ENCODE measurements at places on chromosomes 1 and 21.

- DNase-seq, result no peak
Measured at GRCh38 chr1:151891512-151891911, 17.8 kb downstream of the THEM4 start.

DNA sequence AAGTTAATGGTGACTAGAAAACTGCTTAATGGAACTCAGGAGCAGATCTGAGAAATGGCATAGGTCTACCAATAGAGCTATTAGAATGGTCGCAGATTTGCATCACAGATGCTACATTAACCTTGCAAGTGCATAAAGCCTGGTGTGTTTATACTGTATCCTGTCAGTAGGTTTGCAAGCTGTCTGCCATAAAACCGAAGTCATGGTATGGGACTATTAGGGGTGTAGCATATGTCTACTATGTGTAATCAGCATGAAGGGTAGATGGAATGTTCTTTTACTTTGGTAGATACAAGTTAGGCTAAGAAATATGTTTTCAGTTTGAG is 574.2 kb upstream of the ADGRL2 start:
- no peak for DNase-seq

DNA sequence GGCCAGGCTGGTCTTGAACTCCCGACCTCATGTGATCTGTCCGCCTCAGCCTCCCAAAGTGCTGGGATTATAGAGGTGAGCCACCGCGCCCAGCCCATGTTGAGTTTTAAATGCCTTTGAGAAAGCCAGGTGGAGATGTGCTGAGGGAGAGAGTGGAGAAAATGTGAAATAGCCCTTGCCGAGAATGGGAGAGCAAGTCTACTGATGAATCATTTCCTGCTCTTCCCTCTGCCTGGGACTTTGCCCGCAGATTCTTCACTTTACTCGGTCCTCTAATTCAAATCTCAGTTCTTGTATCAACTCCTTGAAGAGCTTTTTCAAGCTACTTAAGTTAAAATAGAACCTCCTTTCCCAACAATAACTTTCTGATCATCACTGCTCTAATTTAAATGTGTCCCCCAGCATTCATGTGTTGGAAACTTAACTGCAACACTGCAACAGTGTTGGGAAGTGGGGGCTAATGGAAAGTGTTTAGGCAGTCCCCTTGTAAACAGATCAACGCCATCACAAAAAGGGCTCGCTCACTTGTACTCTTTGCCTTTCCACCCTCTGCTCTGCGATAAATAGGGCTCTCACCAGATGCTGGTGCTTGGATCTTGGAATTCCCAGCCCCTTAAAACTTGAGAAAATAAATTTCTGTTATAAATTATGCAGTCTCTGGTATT is 27.8 kb downstream of the OSBPL9 start:
- DNase-seq, result peak; percentile 34

- DNase-seq, result peak; percentile 63
Measured at GRCh38 chr1:205313563-205314308, 7.8 kb downstream of the NUAK2 start.

DNA sequence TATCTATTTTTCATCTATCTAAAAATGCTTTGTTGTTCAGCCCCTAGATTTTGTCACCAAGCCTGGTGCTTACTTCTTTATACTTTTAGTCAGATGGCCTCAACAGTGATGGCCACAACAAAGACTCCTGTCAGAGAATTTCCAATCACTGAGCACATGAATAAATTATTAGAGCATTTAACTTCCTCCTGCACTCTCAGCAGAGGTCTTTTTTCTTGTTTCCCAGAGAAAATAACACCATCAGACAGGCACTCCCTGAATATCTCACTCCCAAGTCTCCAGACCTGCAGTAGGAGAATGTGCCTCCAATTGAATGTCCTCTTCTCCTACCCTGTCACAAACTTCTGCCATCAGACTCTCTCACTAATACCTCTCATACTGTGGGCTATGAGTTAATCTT is 616.0 kb upstream of the NR5A2 start:
- DNase-seq, result no peak

DNA sequence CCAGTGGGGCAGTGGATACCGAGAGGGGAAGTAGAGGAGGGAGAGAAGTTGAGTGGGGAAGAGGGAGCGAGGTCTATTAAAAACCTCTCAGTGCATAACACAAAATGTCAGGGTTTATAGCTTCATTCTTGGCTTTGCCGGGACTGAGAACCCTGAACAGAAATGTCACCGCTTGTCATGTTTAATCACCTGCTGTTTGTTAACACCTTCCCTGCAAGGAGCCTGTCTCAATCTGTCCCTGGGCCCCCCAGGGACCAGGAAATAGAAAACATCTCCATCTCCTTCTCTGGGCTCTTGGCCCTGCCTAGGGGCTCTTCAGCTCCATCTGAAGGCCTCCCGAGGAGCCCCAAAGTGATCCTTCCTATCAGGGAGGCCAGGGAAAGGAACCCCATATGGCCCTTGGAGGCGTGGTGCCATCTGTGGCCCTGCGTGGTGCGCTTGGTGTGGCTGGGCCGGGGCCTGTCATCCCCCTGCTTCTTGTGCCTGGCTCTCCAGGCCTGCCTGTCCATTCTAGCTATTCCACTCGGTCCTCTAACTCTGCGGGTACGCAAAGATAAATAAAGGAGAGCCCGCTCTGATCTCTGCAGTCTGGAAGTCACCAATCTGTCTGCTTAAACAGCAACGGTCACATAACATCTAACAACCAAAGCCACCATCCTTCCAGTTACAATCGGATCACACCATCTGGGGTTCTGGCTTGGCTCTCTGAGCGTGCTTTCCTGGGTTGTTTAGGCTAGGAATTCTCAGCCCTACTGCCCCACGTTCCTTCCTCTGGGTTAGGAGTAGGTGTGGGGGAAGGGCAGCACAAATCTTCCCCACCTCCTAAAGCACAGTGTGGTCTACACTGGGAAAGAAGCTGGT is 113.8 kb downstream of the CASZ1 start:
- no peak for DNase-seq

GRCh38 chr1:216183454-216183853 is 239.8 kb downstream of the USH2A start:
- no peak for DNase-seq

DNA sequence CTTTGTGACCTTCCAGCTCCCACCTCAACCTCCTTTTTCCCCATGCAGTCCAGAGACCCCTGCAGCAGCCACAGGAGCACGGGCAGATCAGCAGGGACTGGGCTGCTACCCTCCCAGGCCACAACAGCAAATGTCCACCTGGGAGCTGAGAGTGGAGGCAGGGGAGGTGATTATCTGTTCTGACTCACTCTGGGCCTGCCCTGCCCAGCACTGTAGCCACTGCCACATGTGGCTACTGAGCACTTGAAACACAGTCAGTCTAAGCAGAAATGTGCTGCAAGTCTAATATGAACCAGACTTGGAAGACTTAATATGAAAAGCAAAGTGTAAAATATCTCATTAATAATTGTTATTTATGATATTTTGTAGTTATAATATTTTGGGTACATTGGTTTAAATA is 148.9 kb upstream of the VANGL1 start:
- DNase-seq, result peak; percentile 23

DNA sequence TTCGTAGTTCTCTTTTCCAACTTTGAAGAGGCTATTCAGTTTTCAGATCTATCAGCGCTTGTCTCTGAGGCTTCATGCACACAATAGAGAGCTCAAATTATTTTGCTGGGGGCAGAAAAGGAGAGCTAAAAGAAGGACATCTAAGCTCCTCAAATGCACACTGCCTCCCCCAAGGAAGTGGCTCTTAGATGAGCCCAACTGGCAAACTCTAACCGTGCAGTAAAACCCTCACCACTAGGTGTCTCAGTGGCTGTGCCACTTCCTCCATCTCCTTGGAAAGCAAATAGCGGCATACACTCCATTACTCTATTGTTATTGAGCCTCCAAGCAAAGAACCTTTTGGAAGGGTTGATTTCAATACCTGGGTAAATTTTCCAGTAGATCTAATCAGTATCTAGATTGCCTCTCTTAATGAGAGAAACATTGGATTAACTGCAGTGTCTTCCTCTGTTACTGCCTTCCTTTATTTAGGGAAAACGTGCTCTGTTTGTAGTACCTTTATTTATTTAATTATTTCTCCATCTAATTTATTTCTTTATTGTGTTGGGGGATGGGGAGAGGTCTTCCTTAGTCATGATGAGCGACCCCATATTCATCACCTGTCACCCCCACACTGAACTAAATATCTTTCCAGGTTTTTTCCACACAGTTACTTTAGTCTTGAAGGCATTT is 9.2 kb upstream of the SFPQ start:
- DNase-seq, result peak; percentile 79

GRCh38 chr1:154714638-154715037 is 106.7 kb upstream of the ADAR start:
- peak; percentile 21 for DNase-seq

DNA sequence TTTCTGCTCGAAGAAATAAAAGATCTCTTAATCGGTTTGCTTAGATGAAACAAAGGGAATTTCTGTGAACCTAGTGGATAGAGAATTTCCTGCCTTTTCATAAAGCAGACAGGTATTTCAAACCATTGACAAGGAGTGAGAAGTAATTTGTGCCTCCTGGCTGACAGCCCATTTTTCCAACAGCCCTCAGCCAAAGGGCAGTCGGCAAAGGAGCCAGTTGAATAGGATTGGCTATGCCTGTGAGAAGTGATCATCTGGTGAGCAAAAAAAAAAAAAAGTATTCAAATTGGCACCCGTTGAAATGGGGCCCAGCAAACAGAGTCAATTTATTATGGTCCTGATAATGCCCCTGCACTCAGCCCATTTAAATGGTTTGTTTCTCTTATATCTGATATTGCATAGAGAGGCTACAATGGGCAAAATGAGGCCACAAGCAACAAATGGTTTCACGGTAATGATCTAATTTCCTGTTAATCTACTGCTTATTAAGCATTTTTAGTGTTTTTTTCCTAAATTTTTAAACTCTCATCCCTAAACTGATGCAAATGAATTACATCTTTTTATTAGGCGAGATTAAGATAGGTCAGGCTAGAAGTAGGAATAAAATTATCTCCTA is 477.5 kb downstream of the NUF2 start:
- no peak for DNase-seq

GRCh38 chr21:29499734-29500343 is 201.1 kb downstream of the BACH1 start:
- peak; percentile 30 for DNase-seq

DNA sequence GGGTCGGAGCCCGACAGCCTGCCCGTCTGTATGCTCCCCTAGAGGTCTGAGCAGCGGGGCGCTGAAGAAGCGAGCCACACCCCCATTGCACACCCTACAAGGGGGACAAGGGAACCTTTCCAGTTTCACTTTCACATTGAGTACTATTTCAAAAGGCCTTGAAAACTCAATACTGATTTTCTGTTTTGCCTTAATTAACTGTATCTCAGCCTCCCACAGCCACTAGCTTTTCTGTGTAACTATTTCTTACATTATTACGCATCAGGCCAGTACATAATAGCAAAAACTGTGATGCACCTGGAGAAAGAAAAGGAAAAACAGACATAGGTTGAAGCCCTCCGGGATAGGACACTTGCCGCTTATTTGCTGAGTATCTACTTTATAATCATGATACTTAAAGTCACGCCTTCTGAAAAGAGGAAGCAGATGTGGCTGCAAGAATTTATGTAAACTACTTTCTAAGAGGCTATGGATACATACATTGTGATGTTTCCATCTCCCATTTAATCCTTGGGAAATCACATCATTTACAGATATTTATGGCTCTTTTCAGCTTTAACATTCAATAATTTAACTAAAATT is 1719.5 kb downstream of the MRPL39 start:
- no peak for DNase-seq

DNA sequence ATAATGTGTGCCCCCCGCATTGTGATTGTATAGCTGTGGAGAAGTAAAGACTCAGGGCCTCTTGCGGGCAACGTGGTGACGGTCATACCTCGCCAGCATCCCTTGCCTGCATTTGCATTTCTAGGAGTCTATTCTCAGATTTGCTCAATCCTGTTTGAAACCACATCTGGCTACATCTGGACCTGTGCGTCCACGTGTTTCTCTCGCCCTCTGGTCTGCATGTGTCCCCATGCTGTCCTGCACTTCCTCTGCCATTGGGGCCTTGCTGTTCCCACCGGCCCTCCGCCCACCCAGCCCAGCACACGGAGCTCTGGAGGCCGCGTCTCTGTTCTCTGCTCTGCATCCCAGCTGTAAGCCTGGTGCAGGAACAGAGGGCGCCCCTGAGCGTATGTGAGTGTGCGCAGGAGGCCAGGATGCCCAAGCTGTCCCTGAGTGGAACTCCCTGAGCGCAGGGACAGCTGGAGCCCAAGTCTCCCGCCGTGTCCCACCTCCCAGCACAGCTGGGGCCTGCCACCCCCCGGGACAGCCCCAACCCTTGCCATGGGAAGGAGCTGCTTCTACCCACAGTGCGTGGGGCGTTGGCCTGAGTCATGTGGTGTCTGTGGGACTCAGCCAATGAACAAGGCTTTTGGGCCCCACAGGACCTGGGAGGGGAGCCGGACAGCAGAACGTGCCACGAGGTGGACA is 1.6 kb downstream of the KRTAP10-2 start:
- DNase-seq, result no peak

GRCh38 chr1:168958562-168959289 is 147.8 kb upstream of the ATP1B1 start:
- no peak for DNase-seq

DNA sequence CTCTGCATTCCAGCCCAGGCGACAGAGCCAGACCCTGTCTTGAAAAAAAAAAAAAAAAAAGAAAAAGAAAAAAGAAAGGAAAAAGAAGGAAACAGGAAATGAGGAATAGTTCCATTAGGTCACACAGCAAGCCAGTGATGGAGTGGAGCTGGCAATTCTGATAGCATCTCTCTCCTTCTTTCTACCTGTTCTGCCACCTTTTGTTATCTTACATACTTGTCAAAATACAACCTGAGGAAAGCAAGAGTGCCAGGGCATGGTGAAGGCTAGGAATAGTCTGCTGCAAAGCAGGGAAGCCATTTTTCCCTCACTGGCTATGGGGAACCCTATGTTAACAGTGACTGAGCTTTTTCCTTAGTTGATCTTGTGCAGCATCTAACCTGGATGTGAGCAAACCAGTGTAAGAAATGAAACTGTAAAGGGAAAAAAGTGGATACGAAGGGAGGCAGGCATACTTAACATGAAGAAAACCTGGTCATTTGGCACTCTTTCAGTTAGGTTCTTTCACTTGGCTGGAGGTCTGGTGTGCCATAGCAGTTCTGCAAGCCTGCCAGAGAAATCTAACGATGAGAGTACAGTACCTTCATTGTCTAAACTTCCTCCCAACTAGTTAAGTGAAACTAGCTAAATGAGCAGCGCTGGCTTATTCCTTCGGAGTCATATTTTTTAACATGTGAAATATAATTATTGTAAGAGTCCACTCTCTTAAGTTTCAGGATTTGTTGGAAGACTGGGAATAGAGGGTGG is 17.9 kb upstream of the THEM5 start:
- no peak for DNase-seq

GRCh38 chr1:208183977-208184911 is 59.9 kb downstream of the PLXNA2 start:
- peak; percentile 78 for DNase-seq

- no peak for DNase-seq
Measured at GRCh38 chr1:176567190-176567794, 104.3 kb downstream of the PAPPA2 start.

GRCh38 chr1:83998205-83998497 is 781 bp downstream of the TTLL7 start:
- peak; percentile 4 for DNase-seq

DNA sequence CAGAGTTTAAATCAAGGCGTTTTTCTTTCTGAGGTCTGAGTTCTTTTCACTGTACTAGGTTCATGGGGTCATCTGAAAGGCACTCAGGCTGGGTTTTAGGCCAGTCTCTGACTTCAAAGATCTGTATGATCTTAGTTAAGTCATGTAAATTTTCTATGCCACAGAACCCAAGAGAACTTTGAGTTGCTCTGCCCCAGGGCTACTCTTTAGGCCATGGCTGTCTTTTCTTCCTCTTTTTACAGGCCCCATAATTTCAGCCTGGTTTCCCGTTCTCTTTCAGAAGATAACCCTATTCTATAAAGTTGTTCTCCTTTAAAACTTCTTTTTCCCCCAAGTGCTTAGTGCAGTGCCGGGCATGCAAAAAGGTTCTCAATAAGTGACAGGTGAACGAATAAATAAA is 26.1 kb downstream of the METTL13 start:
- no peak for DNase-seq
